ENCODE measurements at places on chromosomes 5 and 9. TPM values are rescaled to one million over a fixed set of nuclear protein-coding genes. Genes with fewer than 3 reads are reported as not detected.

The FAM221B gene
- 0.23 TPM for total RNA-seq

The SEMA5A gene
- total RNA-seq, result 47.5 TPM

The RANBP3L gene
- 15.5 TPM for total RNA-seq

The NOL6 gene
- 14.5 TPM for total RNA-seq

The RHOBTB3 gene
- 250 TPM for total RNA-seq

The LRRC19 gene
- not detected for total RNA-seq

The LCN1 gene
- not detected for total RNA-seq

The SNCB gene
- total RNA-seq, result 31.8 TPM

The SV2C gene
- total RNA-seq, result 34.4 TPM

The DBH gene
- under 0.01 TPM for total RNA-seq

The FBP1 gene
- total RNA-seq, result 1.2 TPM

The GLRA1 gene
- 5.5 TPM for total RNA-seq

The RNF180 gene
- total RNA-seq, result 110 TPM

The MZB1 gene
- total RNA-seq, result not detected

The DYNC2I2 gene
- 37.8 TPM for total RNA-seq

The CNTLN gene
- 25.1 TPM for total RNA-seq

The AGTPBP1 gene
- 266 TPM for total RNA-seq

The ROPN1L gene
- total RNA-seq, result 12.0 TPM

The PCDHB2 gene
- 12.7 TPM for total RNA-seq

The FAM151B gene
- 22.6 TPM for total RNA-seq

The DMRT3 gene
- total RNA-seq, result not detected

The PCDHB12 gene
- total RNA-seq, result 15.5 TPM

The DAB2IP gene
- total RNA-seq, result 22.6 TPM

The PCDHB7 gene
- total RNA-seq, result 8.5 TPM

The TRIM36 gene
- 102 TPM for total RNA-seq

The AOPEP gene
- total RNA-seq, result 42.9 TPM

The CBY3 gene
- 0.46 TPM for total RNA-seq

The PDCD1LG2 gene
- total RNA-seq, result 0.23 TPM

The PCDHGB5 gene
- total RNA-seq, result 24.0 TPM

The IGIP gene
- 16.6 TPM for total RNA-seq

The TXNDC8 gene
- total RNA-seq, result not detected

The ADAMTS16 gene
- 3.5 TPM for total RNA-seq

The IFNA2 gene
- not detected for total RNA-seq

The LECT2 gene
- not detected for total RNA-seq

The LHX6 gene
- total RNA-seq, result 22.1 TPM

The GFRA3 gene
- total RNA-seq, result not detected

The ZNG1C gene
- total RNA-seq, result 38.1 TPM

The STPG3 gene
- not detected for total RNA-seq

The CCDC112 gene
- total RNA-seq, result 66.7 TPM

The BARX1 gene
- total RNA-seq, result not detected

The DNAJB5 gene
- total RNA-seq, result 35.1 TPM

The C5orf58 gene
- total RNA-seq, result not detected

The TMEM38B gene
- total RNA-seq, result 20.1 TPM

The UGCG gene
- 83.7 TPM for total RNA-seq

The GRM6 gene
- 0.23 TPM for total RNA-seq

The BBLN gene
- 62.7 TPM for total RNA-seq

The ACOT12 gene
- 5.1 TPM for total RNA-seq

The PLAC8L1 gene
- total RNA-seq, result 0.69 TPM

The PCDHGA3 gene
- 7.2 TPM for total RNA-seq

The NEUROG1 gene
- not detected for total RNA-seq

The PCDHB8 gene
- total RNA-seq, result 8.1 TPM
